ENCODE measurements at places on chromosomes 1 and 21.

DNA sequence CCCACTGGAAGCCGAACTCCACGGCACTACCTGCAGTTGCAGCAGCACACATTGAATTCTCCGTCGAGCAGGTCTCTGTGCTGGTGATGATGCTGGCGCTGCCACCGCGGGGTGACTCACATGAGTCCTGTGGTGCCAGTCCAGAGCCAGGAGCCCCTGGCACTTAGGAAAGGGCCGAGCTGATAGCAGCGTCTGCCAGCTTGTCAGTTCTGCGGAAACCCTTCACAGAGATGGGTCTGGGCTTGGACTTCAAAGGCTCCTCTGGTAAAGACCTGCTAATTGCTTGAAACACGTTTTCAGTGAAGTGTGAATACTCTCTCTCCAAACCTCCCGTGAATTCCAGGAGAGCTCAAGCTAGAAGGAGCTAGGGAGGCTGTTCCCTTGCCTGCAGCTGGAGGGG lies 92.2 kb downstream of the GRIK3 start:
- DNase-seq, result no peak
- no peaks in the 10 kb centered on the region for H3K4me1 ChIP-seq
- peaks cover 9% of the 10 kb centered on the region for H3K27me3 ChIP-seq
- no peak overlapping the region for H3K27ac ChIP-seq
- no peak overlapping the region for H3K4me3 ChIP-seq

GRCh38 chr21:37117204-37117603 lies 44.1 kb downstream of the TTC3 start:
- H3K27me3 ChIP-seq, result no peaks in the 10 kb centered on the region
- no peaks in the 10 kb centered on the region for H3K4me1 ChIP-seq
- no peak overlapping the region for H3K4me3 ChIP-seq
- no peak overlapping the region for H3K27ac ChIP-seq
- DNase-seq, result no peak

- peaks cover 10% of the 10 kb centered on the region for H3K4me1 ChIP-seq
- peak overlapping the region; percentile 47 for H3K27ac ChIP-seq
- H3K4me3 ChIP-seq, result peak overlapping the region; percentile 82
- no peaks in the 10 kb centered on the region for H3K27me3 ChIP-seq
- DNase-seq, result peak; percentile 68
These were observed 1.7 kb downstream of the PTPRU start for GRCh38 chr1:29237852-29238619.

GRCh38 chr1:154767315-154768240 lies 102.5 kb downstream of the KCNN3 start:
- peaks cover 4% of the 10 kb centered on the region for H3K27me3 ChIP-seq
- DNase-seq, result peak; percentile 47
- no peak overlapping the region for H3K4me3 ChIP-seq
- peaks cover 23% of the 10 kb centered on the region for H3K4me1 ChIP-seq
- no peaks in the 10 kb centered on the region for H3K36me3 ChIP-seq
- no peak overlapping the region for H3K27ac ChIP-seq

DNA sequence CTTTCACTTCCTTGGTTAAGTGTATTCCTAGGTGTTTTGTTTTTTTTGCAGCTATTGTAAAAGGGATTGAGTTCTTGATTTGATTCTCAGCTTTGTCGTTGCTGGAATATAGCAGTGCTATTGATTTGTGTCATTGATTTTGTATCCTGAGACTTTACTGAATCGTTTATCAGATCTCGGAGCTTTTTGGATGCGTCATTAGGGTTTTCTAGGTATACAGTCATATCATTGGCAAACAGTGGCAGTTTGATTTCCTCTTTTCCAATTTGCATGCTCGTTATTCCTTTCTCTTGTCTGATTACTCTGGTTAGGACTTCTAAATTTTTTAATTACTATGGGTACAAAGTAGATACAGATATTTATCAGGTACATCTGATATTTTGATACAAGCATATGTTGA lies 75.4 kb downstream of the SLC35A3 start:
- H3K4me1 ChIP-seq, result peaks cover 25% of the 10 kb centered on the region
- H3K36me3 ChIP-seq, result no peaks in the 10 kb centered on the region
- no peaks in the 10 kb centered on the region for H3K27me3 ChIP-seq
- H3K4me3 ChIP-seq, result no peak overlapping the region
- no peak for DNase-seq
- no peak overlapping the region for H3K27ac ChIP-seq

DNA sequence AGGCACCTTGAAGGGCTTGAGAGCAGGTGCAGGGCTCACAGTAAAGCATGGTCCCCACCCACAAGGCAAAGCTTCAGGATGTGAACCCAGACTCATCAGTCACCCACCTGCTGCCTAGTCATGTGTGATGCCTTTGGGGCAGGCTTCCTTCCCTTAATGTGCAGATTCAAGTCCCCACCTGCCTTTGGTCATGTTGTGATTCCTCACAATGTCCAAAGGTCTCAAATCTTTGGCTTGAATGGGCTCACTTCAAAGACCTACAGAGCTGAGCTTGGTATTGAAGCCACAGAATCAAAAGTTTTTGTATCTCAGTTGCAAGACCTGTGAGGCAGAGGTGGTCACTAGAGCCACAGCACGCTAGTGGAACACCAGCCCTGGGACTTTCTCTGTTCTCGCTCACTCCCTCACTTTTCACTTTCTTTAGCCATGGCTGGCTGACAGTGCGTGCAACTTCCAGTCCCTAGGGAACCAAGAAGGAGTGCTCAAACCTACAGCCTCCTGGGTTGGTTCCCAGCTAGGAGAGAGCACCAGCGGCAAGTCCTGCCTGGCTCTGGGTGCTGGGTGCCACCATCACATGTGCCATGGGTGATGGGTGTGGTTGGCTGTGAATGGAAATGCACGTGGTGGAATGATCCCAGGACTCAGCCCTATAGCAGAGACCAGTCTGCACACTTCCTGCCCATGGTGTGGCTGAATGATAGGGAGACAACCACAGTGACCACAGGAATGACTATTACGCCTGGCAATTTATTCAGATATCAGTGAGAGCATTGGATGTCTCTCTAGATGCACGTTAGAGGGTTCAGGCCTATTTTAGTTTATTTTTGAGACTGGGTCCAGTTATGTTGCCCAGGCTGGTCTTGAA lies 26.4 kb upstream of the CLIC6 start:
- no peak overlapping the region for H3K4me3 ChIP-seq
- DNase-seq, result no peak
- no peaks in the 10 kb centered on the region for H3K36me3 ChIP-seq
- H3K4me1 ChIP-seq, result peaks cover 6% of the 10 kb centered on the region

DNA sequence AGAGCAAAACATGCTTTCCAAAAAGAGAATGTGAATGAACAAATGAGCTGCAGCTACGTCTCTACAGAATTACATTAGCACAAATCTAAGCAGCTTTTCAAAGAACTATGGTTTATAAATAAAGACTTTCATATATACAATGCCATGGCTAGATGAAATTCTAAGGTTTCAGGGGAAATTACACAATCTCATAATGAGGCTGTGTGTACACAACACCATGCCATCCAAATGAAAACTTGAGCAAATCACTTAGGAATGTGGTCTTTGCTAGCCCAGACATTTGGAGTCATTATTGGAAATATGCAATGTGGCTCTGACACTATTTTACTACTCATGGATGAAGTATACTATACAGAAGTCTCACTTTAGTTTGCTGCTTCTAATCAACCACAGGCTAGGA lies 37.5 kb downstream of the SPAG17 start:
- no peak overlapping the region for H3K27ac ChIP-seq
- H3K27me3 ChIP-seq, result no peaks in the 10 kb centered on the region
- H3K4me3 ChIP-seq, result no peak overlapping the region
- DNase-seq, result no peak

- H3K27ac ChIP-seq, result no peak overlapping the region
- H3K36me3 ChIP-seq, result no peaks in the 10 kb centered on the region
- DNase-seq, result no peak
- no peak overlapping the region for H3K4me3 ChIP-seq
- H3K4me1 ChIP-seq, result peaks cover 13% of the 10 kb centered on the region
- H3K27me3 ChIP-seq, result no peaks in the 10 kb centered on the region
These were observed 6.4 kb downstream of the ADARB1 start for GRCh38 chr21:45080639-45081414.

GRCh38 chr1:39539252-39539790 lies 37.3 kb downstream of the PABPC4 start:
- H3K27me3 ChIP-seq, result no peaks in the 10 kb centered on the region
- no peaks in the 10 kb centered on the region for H3K36me3 ChIP-seq
- DNase-seq, result peak; percentile 70
- H3K4me3 ChIP-seq, result no peak overlapping the region
- H3K4me1 ChIP-seq, result peaks cover 30% of the 10 kb centered on the region

DNA sequence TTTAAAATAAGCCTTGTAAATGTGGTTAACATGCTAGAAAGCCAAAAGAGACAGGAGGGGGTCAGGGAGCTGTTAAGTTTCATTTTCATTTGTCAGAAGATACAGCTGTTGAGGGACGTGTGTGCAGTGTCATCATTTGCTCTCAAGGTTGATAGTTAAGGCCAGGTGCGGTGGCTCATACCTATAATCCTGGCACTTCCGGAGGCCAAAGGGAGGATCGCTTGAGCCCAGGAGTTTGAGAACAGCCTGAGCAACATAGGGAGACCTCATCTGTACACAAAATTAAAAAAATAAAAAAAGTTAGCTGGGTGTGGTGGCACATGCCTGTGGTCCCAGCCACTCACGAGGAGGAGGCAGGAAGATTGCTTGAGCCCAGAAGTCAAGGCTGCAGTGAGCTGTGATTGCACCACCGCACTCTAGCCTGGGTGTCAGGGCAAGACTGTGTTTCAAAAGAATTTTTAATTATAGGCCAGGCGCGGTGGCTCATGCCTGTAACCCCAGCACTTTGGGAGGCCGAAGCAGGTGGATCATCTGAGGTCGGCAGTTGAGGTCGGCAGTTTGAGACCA lies 22.7 kb downstream of the ZBTB8OS start:
- no peak for DNase-seq
- H3K4me3 ChIP-seq, result no peak overlapping the region
- H3K4me1 ChIP-seq, result no peaks in the 10 kb centered on the region
- H3K27me3 ChIP-seq, result no peaks in the 10 kb centered on the region
- peaks cover 82% of the 10 kb centered on the region for H3K36me3 ChIP-seq

DNA sequence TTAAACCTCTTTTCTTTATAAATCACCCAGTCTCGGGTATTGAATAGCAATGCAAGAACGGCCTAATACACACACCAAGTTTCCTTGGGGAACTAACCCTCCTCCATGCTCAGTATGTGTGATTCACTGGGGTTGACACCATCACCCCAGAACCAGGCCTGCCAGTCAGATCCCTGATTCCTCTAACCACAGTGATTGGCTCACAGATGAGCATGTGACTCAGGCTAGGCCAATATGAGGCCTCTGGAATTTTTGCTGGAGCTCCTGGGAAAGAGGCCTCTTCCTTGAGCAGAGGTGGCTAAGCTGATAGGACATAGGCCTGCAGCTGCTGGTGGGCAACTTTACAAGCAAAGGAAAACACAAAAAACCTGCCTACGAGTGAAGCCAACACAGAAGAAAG lies 74.7 kb upstream of the ZBTB40 start:
- no peak for DNase-seq
- no peak overlapping the region for H3K4me3 ChIP-seq
- H3K36me3 ChIP-seq, result no peaks in the 10 kb centered on the region
- H3K27me3 ChIP-seq, result peaks cover 19% of the 10 kb centered on the region
- H3K27ac ChIP-seq, result no peak overlapping the region

GRCh38 chr1:172671591-172671990 lies 12.7 kb downstream of the FASLG start:
- no peak overlapping the region for H3K27ac ChIP-seq
- H3K4me1 ChIP-seq, result no peaks in the 10 kb centered on the region
- DNase-seq, result no peak
- no peak overlapping the region for H3K4me3 ChIP-seq

DNA sequence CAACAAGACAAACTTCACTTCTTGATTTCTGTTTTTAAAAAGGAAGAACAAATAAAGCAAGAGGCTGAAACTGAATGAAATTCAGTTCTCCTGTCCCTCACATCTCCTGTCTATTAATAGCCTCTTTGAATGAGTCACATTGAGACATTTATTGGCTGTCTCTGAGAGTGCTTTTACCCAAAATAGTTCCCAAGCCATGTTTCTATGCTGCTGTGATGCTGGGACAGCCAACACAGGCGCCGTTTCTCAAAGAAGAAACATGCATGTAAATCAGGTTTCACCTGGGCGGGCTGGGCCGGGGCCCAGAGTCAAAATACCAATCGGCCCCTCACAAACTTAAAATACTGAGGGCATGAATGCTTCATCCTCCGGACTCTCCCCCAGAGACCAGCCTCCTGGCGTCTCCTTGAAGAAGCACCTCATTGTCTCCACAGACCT lies 105.2 kb downstream of the EDEM3 start:
- no peaks in the 10 kb centered on the region for H3K36me3 ChIP-seq
- no peaks in the 10 kb centered on the region for H3K27me3 ChIP-seq
- H3K4me3 ChIP-seq, result no peak overlapping the region
- peaks cover 12% of the 10 kb centered on the region for H3K4me1 ChIP-seq

GRCh38 chr1:6104631-6105030 lies 58.9 kb downstream of the KCNAB2 start:
- peaks cover 61% of the 10 kb centered on the region for H3K27me3 ChIP-seq
- H3K27ac ChIP-seq, result no peak overlapping the region
- H3K4me1 ChIP-seq, result no peaks in the 10 kb centered on the region

GRCh38 chr1:38672692-38673091 lies 186.9 kb downstream of the RRAGC start:
- no peaks in the 10 kb centered on the region for H3K4me1 ChIP-seq
- H3K27me3 ChIP-seq, result no peaks in the 10 kb centered on the region
- no peaks in the 10 kb centered on the region for H3K36me3 ChIP-seq
- H3K4me3 ChIP-seq, result no peak overlapping the region

All from heart right ventricle (tissue), 16 donors.